ENCODE measurements at places on chromosomes 13 and 19.

- DNase-seq = no peak
Observed at GRCh38 chr13:98541701-98542203, 35.2 kb downstream of the STK24 start.

- DNase-seq = no peak
Observed at GRCh38 chr13:50068508-50068907, 53.3 kb downstream of the KCNRG start.

- no peak for DNase-seq
Observed at GRCh38 chr13:59701261-59701660, 462.5 kb downstream of the DIAPH3 start.

- no peak for DNase-seq
Observed at GRCh38 chr13:38566519-38566918, 120.4 kb upstream of the FREM2 start.

GRCh38 chr13:74305876-74306275 is 171.7 kb upstream of the KLF12 start:
- DNase-seq = no peak

- no peak for DNase-seq
Observed at GRCh38 chr13:27348461-27348860, 76.0 kb upstream of the GTF3A start.

GRCh38 chr19:47475465-47475864 is 3.8 kb upstream of the SLC8A2 start:
- DNase-seq = no peak

GRCh38 chr13:95185311-95185710 is 115.9 kb downstream of the ABCC4 start:
- DNase-seq = no peak

DNA sequence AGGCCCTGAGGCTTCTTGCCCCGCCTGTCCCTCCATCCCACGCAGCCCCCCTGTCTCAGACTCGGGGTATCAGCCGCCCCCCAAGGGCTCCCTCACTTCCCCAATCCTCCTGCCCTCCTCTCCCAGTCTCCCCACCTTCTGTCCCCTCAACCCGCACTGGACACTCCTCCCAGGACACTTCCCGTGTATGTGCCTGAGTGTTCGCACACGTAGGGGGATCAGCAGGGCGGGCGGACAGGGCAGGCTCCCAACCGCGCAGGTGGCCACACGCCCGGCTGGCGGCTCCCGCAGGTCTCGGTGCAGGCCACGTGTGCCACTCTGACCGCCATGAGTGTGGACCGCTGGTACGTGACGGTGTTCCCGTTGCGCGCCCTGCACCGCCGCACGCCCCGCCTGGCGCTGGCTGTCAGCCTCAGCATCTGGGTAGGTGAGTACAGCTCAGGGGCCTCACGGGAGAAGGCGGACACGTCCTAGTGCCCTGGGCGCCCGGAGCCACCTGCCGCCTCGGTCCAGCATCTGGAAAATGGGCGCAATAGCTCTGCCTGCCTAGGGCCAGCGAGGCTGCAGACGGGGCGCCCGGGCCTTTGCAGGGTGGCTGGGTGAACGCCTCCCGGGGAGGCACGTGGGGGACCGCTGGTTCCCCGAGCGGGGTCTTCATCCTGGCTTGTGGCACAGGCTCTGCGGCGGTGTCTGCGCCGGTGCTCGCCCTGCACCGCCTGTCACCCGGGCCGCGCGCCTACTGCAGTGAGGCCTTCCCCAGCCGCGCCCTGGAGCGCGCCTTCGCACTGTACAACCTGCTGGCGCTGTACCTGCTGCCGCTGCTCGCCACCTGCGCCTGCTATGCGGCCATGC is 2.3 kb downstream of the KISS1R start:
- DNase-seq = no peak

DNA sequence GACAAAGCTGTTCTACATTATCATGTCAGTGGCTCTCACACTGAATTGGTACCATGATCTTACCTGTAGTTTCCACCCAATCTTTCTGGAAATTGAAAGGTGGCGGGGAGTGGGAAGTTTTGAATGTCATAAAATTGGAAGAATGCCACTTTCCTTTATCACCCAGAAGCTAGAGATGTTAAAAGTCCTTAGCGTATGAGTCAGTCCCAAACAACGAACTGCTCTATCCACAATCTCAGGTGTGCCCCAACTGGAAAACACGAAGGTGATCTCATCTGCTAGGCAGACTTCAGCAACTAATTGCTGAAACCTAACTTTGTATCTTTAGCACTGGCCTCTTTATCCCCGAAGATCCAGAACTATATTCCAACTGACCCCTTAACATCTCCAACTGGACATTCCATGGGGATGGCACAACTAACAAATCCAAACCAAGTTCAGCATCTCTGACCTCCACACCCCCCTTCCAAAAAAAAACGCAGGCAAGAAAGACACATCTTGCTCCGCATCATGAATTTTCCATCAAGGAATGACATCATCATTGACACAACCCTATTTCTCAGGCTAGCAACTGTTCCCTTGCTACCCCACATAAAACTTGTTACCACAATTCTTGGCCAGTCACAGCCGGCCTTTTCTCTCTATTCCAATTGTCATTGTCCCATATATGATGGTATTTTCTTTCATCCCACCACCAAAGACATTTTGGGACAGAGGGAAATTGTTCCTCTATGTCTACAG is 175.4 kb downstream of the KLF12 start:
- no peak for DNase-seq

DNA sequence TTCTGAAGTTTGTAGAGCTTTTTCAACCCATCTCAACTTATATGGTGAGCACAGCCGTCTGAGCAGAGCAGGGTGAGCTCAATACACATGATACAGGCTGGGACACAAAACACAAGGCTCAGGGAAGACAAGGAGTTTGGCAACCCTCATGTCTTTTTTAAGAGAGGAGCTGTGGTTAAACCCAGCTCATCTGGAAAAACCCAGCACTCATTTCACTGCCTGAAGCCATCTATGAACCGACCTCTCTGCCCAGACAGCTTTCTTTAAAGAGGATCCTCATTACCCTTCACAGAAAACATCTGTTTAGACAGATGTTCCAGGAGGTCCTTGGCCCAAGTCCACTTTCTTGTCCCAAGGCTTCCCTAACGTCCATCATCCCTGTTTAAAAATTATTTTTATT is 170.0 kb upstream of the TSHZ3 start:
- no peak for DNase-seq

GRCh38 chr13:114285166-114285808 is 3.9 kb downstream of the UPF3A start:
- no peak for DNase-seq

DNA sequence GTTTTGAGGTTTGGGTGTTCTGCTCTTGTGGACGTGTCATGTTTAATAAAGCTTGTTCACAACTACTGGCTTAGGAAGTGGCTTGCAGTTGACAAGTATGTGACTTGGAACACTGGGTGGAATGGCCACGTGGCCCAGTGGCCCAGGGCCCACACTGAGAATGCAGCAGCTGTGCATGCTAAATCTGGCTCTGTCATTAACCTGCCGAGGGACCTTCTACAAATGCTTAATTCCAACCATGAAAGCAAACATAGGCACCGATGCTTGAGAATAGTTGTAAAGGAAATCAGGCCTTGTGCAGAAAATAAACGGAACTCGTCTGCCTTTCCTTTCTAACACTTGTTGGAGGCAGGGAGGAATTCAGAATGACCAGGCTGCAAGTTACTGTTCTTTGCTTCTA is 11.6 kb upstream of the CLDN10 start:
- no peak for DNase-seq

GRCh38 chr19:11017275-11018035 is 56.6 kb downstream of the SMARCA4 start:
- no peak for DNase-seq

DNA sequence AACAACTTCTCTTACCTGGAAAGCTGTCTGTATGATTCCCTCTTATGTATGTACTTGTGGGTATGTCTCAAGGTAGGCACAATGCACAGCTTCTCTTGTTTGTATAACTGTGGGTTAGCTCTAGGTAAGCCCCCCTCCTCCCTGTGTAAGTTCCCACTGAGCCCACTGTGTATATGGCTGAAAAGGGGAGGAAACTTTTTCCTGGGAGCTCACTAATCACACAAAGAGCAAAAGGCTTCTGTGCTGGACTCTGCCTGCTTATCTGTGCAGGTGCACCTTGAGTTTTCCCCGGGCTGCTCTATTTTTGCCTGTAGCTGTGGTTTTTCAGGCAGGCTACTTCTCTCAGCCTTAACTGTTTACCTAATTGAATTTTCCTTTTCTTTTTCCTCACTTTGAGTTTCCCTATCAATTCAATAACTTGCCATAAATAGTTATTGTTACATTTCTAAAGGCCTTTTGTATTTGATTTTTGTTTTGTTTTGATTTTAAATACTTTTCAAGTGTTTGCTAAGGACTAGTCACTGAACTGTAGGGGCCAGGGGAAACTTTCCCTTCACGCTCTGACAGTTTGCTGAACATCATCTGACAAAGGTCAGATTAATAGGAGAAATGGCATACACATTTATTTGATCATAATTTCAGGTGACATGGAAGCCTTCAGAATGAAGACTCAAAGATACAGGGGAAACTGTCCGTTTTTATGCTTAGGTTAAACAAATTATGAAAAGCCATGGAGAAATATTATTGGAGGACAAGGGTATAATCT is 423.5 kb upstream of the ATXN8OS start:
- DNase-seq = no peak

DNA sequence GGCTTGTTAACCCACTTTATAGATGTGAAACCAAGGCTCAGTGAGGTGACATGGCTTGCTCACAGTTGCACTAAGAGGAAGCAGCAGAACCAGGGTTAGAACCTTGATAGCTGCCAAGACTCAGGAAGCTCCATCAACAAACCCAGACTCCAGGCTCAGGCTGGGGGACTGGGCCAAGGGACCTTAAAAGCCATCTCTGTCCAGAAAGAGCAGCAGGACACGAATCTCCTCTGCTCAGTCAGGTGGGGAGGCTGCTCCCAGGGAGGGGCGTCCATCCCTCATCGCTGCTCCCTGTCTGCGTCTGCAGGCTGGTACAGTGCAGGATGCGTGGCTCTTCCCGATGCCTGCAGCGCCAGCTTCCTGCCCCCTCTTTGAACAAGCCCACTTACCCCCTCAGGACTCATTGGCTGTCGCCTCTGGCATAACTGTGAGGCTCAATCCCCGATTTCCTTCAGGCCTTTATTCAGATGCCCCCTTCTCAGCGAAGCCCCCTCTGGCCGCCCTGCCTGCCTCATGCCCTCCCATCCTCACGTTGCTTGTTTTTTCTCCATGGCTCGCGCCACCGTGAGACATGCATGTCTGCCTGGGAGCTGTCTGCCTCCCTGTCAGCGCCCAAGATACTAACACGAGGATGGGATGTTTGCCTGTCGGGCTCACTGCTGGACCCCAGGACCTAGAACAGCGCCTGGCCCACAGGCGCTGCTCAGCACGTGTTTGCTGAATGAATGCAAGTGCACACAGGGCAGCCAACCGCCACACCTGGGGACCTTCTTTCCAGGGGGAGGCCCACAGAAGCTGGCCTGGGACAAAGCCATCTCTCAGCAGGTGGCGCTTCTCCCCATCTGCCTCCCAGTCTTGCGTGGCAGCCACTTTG is 21.5 kb downstream of the AKT2 start:
- no peak for DNase-seq

DNA sequence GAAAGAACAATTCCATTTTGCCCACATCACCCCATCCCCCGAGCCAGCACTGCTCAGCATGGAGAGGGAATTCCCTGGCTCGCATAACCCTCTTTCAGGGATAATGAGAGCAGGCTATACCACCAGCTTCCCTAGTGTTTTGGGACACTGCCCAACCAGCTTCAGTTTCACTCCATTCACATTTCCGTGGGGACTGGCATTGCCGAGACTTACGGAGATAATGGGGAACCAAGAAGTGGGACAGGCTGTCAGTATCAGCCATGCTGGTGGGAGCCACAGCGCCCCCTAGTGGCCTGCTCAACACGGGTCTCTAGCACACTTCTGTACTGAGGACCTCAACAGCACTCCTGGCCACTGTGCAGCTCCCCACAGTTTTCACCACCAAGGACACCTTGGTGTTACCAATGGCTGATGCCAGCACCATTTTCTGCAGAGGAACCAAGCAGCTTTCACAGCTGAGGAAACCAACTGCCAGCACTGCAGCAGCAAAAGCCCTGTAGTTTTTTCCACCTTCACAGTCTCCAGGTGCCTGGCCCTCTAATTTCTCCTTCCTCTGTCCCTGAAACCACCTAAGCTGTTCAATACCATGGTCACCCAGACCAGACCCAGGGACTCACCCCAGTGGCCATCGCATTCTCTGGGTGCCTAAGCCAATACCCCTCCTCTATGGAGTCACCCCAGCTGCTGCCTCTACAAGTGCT is 23.7 kb downstream of the SLC6A16 start:
- peak; percentile 54 for DNase-seq

DNA sequence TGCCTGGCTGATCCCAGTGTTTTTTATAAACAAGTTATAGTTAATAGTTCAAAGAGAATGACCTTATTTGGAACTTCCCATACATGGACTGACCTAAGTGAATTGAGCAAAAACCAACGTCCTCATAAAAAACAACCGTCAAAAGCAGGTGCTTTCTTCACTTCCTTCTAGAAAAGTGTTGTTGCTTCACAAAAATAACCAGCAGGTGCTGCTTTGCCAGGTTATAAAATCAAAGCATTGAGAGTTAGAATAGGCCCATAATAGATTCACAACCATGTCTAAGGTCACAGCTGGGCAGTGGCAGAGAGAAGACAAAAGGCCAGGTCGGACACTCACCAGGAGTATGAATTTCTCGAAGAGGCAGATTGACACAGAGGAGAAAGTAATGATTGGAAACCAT is 9.5 kb downstream of the RUBCNL start:
- DNase-seq = no peak

- no peak for DNase-seq
Observed at GRCh38 chr13:45335397-45336024, 5.5 kb downstream of the TPT1 start.

GRCh38 chr19:29528350-29528945 is 2.7 kb downstream of the VSTM2B start:
- DNase-seq = no peak

GRCh38 chr19:6693056-6693471 is 23.1 kb upstream of the TNFSF14 start:
- no peak for DNase-seq

DNA sequence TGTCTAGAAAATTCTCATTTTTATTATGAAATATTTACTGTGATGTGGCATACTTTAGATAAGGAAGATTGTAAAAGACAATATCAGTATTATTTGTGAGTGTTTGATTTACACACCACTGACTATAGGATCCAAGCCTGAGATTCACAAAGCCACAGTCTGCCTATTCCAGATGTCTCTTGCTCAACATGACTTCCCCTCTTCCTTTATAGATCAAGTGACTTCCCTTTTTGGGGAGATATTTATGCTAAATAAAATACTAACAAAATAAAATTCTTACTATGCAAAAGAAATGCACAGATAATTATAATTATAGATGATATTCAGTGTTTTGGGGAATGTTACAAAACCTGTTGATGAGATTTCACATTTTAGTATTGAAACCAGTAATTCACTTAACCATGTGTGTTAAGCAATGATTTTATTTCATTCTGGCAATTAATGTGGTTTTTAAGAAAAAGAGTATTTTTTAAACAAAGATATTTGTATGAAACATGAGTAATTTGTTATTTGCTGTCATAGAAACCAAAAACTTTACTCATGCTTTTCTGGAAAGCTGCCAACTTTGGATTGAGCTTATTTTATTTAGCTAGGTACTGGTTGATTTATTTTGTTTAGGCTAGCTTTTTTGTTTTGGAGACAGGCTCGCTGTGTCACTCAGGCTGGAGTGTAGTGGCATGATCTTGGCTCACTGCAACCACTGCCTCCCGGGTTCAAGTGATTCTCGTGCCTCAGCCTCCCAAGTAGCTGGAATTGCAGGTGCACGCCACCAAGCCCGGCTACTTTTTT is 13.7 kb upstream of the GPR183 start:
- no peak for DNase-seq

GRCh38 chr19:58575183-58576041 is 2.3 kb upstream of the MZF1 start:
- DNase-seq = peak; percentile 68

GRCh38 chr13:44557986-44558385 is 18.1 kb downstream of the TSC22D1 start:
- DNase-seq = no peak
